ENCODE measurements at places on chromosomes 4 and X. TPM values are rescaled to one million over a fixed set of nuclear protein-coding genes. Genes with fewer than 3 reads are reported as not detected.

GRCh38 chr4:156547439-156547838 is 424.2 kb downstream of the PDGFC start:
- H3K4me3 ChIP-seq = no peak overlapping the region
- H3K36me3 ChIP-seq = no peaks in the 10 kb centered on the region

DNA sequence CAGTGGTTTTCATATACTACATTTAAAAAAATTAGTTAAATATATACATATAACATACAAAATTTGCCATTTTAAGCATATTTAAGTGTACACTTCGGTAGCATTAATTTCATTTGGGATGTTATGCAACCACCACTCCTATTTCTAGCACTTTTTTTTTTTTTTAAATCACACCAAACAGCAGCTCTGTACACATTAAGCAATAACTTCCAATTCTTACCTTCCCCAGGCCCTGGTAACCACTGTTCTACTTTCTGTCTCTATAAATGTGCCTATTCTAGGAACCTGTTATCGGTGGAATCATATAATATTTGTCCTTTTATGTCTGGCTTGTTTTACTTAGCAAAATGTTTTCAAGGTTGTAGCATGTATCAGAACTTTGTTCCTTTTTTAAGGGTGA is 39.1 kb downstream of the TMEM164 start:
- DNase-seq = no peak
- H3K27me3 ChIP-seq = no peaks in the 10 kb centered on the region
- H3K27ac ChIP-seq = no peak overlapping the region
- no peaks in the 10 kb centered on the region for H3K36me3 ChIP-seq
- no peaks in the 10 kb centered on the region for H3K4me1 ChIP-seq
- H3K4me3 ChIP-seq = no peak overlapping the region

DNA sequence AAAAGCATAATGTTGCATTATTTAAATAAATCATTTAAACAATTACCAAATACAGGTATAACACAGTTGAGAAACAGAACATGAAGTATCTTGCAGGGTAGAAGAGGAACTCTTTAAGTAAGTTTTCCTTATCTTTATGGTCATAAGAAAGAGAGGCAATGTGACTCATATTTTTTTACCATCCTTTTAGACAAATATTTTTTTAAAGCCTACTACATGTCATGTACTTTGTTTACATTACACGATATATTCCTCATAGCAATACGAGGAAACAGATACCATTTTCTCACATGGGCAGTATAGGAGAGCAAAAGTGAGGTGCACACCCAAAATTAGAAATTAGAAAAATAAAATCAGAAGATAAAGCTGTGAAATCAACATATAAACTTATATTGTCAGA is 49.3 kb upstream of the EPHA5 start:
- H3K36me3 ChIP-seq = no peaks in the 10 kb centered on the region
- H3K4me1 ChIP-seq = no peaks in the 10 kb centered on the region
- H3K27me3 ChIP-seq = no peaks in the 10 kb centered on the region
- no peak for DNase-seq

DNA sequence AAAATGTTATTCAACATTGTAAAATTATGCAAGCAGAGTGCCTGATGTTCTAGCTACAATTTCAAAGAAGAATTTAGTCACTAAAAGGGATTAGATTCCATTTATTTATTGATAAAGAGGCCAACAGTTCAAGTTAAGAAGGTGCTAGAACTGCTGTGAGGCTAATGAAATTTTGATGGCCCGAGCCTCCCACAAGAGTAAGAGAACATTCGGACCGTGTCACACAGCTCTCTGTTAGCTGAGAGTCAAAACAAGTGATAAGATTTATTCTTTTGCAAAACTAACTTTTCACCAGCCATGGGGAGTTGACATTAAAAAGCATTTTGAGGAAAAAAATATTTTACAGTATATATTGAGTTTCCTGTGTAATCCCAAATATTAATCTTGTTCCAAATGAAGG is 106.8 kb downstream of the TENM3 start:
- DNase-seq = no peak
- H3K36me3 ChIP-seq = peaks cover 2% of the 10 kb centered on the region
- no peaks in the 10 kb centered on the region for H3K4me1 ChIP-seq

DNA sequence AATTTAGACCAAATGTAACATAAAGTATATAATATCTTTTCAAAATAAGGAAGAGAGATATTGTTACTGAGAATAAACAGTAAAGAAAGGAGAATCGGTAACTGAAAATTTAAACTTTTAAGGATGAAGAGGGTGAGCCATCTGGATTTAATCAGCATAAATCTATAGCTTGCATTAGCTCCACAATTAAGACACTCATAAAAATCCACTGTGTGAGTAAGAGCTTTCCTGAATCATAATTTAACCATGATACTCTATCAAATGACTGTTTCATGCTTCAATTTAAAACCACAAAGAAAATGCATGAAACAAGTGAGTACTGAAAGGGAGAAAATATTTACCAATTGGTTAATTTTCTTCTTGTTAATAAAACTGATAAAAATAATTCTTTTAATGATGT is 951.5 kb upstream of the SLIT2 start:
- H3K27me3 ChIP-seq = no peaks in the 10 kb centered on the region
- no peak overlapping the region for H3K27ac ChIP-seq
- no peaks in the 10 kb centered on the region for H3K4me1 ChIP-seq
- no peak overlapping the region for H3K4me3 ChIP-seq

Gene MAB21L2
- total RNA-seq = 1.9 TPM

DNA sequence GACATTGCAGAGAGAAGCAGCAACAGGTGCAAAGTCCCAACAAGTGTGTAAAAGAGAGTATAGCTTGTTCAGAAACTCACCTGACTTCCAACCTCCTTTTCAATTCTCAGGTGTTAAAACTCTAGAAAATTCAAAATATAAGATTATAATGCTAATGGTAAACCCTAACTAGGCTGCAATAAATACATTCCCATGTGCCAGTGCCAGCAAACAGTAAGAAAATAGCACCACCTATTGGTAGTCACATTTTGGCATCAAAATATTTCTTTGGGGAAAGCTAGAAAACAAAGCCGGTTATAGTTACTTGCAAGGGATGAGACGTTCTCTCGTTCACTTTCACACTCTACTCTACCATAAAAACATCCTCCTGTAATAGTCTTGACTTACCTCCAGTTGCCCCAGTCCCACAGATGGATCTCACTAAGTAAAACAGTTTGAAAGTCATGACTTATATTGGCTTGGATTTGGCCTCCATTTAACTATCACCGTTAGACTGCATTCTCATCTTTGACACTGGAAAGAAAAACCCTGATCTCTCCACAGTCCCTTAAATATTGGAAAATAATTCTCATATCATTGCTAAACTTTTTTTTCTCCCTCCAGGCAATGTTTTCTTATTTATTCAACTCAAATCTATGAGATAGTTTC is 9.6 kb downstream of the BMP3 start:
- peaks cover 17% of the 10 kb centered on the region for H3K27me3 ChIP-seq
- DNase-seq = peak; percentile 6
- H3K36me3 ChIP-seq = no peaks in the 10 kb centered on the region
- no peak overlapping the region for H3K4me3 ChIP-seq

DNA sequence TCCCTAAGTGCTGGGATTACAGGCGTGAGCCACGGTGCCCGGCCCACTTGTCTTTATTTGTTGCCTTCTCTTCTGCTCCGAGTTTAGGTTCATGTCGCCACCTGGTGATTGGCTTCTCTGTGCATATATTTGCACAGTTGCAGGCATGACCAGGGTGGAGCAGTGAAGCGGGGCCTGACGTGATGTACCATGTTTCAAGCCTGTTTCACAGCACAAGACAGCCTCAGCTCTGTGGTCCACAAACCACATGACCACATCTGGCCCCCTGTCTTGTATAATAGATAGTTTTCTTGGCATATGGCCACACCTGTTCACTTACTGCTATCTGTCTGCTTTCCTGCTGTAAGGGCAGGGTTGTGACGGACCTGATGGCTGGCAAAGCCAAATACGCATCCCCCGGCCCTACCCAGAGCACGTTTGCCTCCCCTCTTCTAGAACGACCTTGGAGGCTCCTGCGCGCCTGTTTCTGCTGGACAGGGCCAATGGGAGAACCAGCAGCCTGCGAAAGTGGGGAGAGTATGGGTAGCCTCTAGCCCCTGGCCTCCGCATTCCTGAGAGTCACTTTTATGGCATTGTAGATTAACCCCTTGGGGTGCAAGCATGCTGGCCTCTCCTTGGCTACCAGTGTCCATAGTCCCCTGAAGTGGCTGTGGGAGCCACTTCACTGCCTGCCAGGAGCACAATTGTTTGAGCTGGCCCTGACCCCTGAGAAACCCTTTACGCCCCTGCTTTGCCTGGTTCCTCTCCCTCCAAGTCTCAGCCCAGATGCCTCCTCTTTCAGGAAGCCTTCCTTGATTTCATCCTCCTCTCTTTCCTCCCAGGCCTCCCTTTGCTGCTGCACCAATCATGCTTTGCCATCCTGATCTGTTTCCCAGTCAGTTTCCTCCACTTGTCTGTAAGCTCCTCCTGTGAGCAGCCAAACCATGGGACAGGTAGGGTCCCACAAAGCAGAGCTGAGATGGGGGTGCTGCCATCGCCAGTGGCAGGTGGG is 6.0 kb upstream of the SH3TC1 start:
- H3K27ac ChIP-seq = no peak overlapping the region
- DNase-seq = peak; percentile 34
- peaks cover 10% of the 10 kb centered on the region for H3K4me1 ChIP-seq
- no peaks in the 10 kb centered on the region for H3K36me3 ChIP-seq

Gene YTHDC1
- 87.3 TPM for total RNA-seq

- no peaks in the 10 kb centered on the region for H3K36me3 ChIP-seq
- H3K4me1 ChIP-seq = no peaks in the 10 kb centered on the region
- H3K27me3 ChIP-seq = no peaks in the 10 kb centered on the region
These were observed 7.5 kb downstream of the FRYL start for GRCh38 chr4:48772556-48772955.

Gene ADH1A
- not detected for total RNA-seq

DNA sequence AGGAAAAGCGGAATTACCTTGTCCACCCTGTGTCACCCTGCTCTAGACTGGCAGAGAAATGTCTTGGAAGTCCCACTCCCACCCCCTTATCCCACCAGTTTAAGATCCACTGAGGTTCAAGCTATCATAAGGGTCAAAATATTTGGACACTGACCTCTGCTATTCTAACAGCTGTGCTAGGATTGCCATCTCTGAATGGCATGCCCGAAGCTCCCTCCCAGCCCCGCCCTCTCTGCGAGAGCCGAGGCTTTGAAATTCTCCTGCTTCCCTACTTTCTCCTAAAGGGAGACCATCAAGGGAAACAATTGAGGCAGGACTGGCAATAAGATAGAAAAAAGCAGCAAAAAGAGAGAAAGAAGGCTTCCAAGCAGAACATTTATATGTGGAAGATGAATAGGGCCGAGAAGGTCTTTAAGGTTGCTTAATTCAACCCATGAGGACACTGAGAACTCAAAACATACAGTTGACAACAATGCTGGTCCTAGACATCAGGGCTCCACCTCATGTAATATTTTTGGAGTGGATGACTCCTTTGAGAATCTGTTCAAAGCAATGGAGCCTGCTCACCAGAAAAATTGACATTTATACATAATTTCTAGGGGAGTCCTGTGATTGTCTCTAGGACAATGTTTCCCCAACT is 338.7 kb upstream of the F9 start:
- H3K36me3 ChIP-seq = no peaks in the 10 kb centered on the region
- H3K4me3 ChIP-seq = no peak overlapping the region
- DNase-seq = no peak
- H3K27ac ChIP-seq = no peak overlapping the region
- H3K4me1 ChIP-seq = no peaks in the 10 kb centered on the region
- no peaks in the 10 kb centered on the region for H3K27me3 ChIP-seq

DNA sequence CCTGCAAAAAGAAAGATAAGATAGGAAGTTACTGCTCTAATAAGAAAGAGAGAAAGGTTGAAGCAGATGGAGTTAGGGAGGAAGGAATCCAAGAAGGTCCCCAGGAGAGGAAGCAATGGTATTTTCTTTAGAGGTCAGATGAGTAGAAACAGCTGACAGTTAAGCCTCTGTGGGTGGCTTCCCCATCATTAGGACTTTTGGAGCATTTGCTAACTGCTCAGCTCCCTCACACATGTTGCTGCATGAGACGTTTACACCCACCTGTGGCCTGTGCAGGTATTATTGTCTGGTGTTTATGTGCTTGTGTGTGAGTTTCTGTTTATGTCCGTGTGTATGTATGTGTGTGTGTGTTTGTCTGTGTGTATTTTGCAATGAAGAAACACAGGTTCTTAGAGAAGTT is 346.8 kb downstream of the RAB28 start:
- no peak for DNase-seq
- H3K4me1 ChIP-seq = no peaks in the 10 kb centered on the region
- H3K4me3 ChIP-seq = no peak overlapping the region
- H3K36me3 ChIP-seq = no peaks in the 10 kb centered on the region
- H3K27me3 ChIP-seq = no peaks in the 10 kb centered on the region

GRCh38 chr4:37482236-37482913 is 203.8 kb downstream of the RELL1 start:
- no peak for DNase-seq
- H3K36me3 ChIP-seq = no peaks in the 10 kb centered on the region
- no peak overlapping the region for H3K4me3 ChIP-seq
- H3K27ac ChIP-seq = no peak overlapping the region
- H3K4me1 ChIP-seq = no peaks in the 10 kb centered on the region

Gene CXCL10
- 12.9 TPM for total RNA-seq

DNA sequence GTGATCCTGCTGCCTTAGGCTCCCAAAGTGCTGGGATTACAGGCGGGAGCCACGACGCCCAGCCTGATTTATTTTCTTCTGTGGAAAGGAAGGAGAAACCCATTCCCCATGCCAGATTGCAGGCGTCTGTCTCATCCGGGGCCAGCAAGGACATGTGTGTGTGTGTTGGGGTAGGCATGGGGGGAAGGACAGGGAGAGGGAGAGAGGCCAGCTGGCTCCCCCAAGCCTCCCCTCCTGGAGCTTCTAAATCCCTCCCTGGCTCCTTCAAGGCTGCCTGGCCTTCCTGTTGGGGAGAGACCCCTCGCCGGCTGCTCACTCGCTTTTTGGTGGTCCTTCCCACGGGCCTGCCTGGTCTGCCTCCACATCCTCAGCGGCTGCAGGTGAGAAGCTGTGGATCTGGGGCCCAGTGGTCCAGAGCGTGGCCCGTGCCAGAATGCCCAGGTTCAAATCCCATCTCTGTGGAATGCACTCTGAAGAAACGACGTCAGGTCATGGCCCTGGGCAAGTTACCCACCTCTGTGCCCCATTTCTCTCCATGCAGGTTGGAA is 1.3 kb upstream of the PLXNB3 start:
- peaks cover 25% of the 10 kb centered on the region for H3K4me1 ChIP-seq
- no peak overlapping the region for H3K4me3 ChIP-seq
- no peaks in the 10 kb centered on the region for H3K27me3 ChIP-seq
- no peak for DNase-seq
- H3K27ac ChIP-seq = no peak overlapping the region
- H3K36me3 ChIP-seq = no peaks in the 10 kb centered on the region

All from astrocyte (in vitro differentiated cells and primary cell).